GM04504 (cell line): ENCODE measurements at places on chromosomes 5 and 9.
A peak's percentile ranks its signal among the peaks of the same experiment; 100 is the strongest.

GRCh38 chr5:174446446-174446845, 277.9 kb upstream of the MSX2 start:
- no peak for DNase-seq

DNA sequence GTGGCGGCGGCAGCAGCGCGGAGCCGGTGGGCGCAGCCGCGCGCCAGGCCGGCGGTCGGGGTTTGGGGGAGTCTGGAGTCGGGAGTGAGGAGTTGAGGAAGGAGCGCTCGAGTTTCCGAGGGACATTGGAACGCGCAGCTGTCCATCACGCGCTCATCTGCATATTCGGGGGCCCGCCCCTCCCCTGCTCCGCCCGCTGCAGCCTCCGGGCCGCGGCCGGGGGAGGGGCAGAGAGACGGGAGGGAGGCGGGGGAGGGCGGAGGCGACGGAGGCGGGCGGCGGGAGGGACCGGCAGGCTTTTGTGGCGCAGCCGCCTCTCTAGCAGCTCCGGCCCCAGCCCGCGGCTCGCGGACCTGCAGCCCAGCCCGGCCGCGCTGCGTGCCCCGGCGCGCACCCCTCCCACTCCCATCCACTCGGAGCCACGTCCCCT, at the start of gene IRX2:
Gene IRX2, minus strand, starts transcription at position 86 of the 430 bp plus-strand sequence. CDS start 264 bp downstream, outside the sequence.
- peak; percentile 91 for DNase-seq

DNA sequence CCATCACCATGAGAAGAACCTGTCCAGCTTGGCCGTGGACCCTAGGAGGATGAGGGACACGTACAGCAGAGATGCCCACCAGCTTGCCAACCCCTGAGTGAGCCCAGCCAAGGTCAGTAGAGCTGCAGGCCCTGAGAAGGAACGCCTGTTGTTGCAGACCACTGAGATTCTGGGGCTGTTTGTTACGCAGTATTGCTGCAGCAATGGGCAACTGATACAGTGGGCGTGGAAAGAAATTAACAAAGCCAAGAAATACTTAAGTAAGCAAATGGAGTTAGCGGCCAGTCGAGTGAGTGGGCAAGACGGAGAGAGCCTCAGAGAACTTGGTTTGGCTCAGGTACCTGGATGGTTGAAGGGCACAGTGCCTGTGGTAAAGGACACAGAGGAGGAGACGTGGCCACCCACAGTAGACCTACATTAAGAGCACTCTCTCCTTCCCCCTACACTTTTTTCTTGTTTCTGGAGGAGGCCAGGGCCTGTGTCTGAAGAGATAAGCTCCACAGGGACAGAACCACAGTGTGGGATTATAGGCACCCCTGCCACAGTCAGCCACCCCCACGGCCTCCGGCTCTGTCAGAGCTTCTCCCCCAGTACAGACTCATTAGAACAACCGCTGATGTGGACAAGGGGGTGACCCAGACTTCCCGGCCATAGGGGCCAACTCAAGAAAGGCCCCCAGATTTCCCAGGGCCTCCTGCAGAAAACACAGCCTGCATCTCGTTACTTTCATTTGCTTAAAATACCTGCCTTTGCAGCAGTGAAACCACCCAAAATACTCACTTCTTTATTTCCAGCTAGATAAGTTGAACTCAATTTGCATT, 40.1 kb upstream of the GRHPR start:
- no peak for DNase-seq

DNA sequence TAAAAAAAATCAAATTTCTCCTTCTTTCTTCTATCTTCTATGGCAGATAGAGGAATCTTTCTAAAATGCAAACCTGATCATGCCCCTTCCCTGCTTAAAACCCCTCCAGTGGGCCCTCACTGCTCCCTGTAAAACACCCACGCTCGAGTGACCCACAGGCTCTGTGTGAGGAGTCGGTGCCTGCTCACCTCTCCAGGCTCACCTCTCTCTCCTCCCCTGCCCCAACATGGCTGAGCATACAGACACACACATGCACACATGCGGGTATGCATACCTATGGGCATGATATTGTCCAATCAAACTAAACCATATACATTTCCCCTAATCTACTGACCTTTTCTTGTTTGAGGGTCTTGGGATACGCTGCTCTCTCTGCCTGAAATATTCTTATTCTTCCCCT, 40.8 kb upstream of the COL15A1 start:
- no peak for DNase-seq

DNA sequence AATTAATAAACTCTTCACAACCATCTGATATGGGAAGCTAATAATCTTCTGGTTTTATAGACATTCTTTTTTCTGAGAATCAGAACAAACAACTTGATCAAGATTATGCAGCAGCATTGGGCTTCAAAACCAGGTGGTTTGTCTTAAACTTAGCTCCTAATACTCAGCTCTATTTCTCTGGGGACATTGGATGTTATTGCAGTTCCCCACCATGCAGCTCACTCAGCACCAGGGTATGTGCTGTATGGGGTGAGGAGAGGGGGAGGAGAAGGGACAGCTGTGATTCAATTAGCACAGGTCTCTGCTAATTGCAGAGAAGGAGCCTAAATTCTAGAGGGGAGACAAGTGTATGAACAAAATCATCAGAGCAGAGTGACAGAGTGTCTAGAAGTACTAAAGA, 210.7 kb upstream of the TNC start:
- DNase-seq: no peak

DNA sequence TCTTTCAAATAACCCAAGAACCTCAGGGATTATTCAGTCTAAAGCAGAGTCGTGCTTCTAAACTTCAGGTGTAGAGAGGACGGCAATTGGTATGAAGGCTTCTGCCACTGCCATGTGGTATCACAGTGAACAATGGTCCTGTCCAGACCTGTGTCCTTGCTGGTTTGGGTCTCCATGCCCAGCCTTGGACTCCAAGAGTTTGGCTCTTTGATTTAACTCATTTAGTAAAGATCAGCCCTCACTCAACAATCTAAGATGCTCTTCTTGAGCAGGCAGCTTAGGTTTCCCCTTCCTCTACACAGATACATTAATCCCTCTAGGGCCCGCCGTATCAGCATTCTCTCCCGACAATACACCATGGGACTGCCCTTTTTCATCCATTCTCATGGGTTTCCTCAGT, 518.0 kb downstream of the RAB3C start:
- DNase-seq: no peak

DNA sequence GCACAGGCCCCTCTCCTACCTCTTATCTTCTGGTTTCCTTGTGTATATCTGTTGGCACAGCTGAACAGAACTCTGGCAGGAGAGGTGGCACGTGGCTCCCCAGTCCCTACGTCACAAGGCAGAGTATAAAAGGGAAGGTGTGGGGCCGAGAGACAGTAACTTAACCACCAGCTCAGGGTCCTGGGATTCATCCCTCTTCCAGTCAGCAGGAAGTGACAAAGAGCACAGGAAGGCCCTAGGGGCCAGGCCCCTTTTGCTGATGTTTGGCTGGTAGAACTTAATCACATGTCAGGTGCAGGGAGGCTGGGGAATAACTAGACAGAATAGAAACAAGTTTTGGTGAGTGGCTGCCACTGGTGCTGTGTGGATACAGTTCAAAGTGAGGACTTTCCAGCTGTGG, 4.5 kb upstream of the ICE1 start:
- no peak for DNase-seq

DNA sequence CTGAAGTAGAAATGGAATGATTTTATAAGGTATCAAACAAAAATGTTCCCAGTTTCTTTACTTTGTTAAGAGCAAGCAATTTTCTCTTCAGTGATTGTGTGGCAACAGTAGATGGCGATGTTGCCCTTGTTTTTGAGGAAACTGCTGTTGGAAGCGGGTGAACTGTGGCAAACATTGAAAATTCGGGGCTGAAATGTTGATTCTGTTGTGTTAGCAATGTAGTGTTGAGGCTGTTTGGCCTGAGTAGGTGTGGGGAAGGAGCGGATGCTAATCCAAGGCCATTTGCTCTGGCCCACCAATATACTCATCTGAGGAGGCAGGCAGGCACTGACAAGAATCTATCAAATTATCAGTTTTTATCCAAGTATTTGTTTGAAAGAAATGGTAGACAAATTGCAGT, 129.8 kb downstream of the SLC12A2 start:
- peak; percentile 31 for DNase-seq

DNA sequence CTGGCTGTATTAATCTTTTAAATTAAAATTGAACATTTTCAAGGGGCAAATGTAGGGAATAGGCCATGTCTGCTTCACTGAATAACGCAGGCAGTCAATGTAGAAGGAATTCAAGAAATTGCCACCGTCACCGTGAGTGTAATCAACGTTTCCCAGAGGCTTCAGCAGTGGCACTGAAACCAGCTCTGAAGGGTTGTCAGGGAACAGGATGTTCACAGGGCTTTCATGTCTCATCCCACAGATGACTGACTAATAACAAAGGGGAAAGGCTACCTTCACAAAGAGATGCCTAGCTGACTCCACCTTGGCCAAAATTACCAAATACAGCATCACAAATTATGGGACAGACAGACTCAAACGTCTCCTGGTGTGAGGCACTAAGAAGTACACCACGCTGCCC, 70.4 kb upstream of the SIMC1 start:
- DNase-seq: no peak

- DNase-seq: no peak
These were observed 11.9 kb upstream of the FER start for GRCh38 chr5:108735790-108736189.

DNA sequence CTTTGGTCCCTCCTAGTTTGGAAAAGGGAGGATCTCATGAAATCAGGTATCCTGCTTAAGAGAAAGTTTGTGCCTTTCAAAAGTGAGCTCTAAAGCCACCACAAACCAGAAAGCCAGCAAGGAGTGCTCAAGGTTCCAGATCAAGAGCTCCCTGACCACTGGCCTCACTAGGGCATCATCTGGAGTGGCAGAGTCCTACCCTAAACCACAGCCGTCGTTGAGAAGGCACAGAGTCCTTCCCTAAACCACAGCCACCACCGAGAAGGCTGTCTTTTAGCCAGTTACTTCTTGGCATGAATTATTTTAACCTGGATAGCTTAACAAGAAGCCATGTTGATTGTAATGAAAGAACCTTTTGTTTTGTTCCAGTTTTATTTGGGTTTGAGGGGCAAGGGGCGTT, 102.9 kb downstream of the FRMD3 start:
- DNase-seq: no peak

DNA sequence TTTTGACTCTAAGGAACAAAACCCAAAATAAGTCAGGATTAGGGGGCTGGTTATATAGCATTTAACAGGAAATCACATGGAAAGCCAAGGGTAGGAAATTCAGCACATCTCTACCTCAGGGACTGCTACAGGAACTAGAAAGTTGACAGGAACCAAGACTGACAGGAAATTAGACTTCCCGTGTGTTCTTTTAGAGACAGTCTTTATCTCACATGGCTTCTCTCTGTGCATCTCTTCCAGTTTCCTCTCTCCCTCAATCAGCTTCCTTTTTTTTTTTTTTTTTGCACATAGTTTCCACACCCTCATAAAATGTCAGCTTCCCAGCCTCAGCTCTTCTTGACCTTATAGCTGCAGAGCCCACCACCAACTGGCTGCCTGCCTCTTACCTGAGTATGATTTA, 4.8 kb downstream of the RECK start:
- DNase-seq: no peak

DNA sequence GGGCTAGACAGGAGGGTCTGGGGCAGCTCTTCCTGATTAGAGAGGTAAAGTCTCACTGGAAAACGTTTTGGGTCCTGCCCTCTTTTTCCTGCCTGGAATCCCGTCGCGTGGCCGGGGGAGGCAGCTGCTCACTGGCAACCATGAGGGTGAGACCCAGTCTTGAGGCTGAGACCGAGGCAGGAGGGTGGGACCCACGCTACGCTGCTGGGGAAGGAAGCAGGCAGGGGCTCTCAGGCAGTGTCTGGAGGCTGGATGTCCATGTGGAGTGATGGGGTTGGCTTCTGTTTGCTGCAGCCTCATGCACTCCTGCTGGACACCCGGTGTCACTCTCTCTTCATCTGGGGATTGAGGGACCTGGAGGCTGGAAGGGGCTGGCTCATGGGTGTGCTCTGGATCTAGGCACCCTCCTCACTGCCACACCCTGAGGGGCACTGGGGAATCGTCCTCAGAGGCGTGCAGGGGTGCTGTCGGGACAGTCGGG, 11.3 kb upstream of the SLC2A6 start:
- DNase-seq: no peak

- no peak for DNase-seq
These were observed 63.6 kb downstream of the INIP start for GRCh38 chr9:112654282-112654681.

GRCh38 chr5:125412561-125413495, 666.4 kb upstream of the ZNF608 start:
- DNase-seq: no peak

DNA sequence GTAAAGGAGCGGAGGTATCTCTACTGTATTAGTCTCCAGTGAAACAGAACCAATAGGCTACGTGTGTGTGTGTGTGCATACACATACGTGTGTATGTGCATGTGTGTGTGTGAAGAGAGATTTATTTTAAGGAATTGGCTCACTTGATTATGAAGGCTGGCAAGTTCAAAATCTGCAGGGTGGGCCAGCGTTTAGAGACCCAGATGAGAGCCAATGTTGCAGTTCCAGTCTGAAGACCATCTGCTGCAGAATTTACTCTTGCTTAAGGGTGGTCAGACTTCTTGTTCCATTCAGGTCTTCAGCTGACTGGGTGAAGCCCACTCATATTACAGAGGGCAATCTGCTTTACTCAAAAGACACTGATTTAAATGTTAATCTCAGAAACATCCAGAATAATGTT, 119.2 kb downstream of the FGF18 start:
- no peak for DNase-seq

DNA sequence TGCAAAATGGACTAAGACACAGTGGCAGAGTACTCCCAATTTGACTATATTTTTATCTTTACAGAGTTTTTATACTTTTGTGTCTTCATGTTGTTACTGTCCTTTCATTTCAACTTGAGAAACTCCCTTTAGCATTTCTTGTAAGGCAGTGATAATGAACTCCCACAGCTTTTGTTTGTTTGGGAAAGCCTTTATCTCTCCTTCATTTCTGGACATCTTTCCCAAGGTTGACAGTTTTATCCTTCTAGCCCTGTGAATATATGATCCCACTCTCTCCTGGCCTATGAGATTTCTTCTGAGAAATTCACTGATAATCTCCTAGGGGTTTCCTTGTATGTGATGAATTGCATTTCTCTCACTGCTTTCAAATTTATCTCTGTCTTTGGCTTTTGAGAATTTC, 9.2 kb upstream of the SARDH start:
- DNase-seq: no peak

- DNase-seq: no peak
These were observed 79.4 kb upstream of the NREP start for GRCh38 chr5:111836426-111836825.
